ENCODE measurements at places on chromosomes 7 and 10. TPM values are rescaled to one million over a fixed set of nuclear protein-coding genes. Genes with fewer than 3 reads are reported as not detected.

- DNase-seq = no peak
Observed at GRCh38 chr10:101993651-101994200, 62.2 kb downstream of the ARMH3 start.

DNA sequence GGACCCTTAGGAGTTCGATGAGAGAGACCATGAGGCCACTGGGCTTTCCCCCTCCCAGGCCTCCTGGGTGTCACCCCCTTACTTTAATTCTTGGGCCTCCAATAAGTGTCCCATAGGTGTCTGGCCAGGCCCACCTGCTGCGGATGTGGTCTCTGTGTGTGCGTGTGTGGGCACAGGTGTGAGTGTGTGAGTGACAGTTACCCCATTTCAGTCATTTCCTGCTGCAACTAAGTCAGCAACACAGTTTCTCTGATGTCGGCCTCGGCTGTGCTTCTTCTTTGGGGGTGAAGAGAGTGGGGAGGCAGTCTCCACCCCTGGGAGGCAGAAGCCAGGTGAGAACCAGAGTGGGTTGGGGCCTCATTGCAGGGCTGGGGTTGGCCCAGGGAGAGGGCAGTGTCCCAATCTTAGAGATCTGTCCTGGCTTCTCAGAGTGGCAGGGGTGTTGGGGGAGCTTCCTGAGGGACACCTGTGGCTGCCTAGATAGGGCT, 1.5 kb downstream of the PVRIG start:
- DNase-seq = no peak

GRCh38 chr7:91397612-91398011, 133.4 kb downstream of the FZD1 start:
- DNase-seq = no peak

- DNase-seq = peak; percentile 28
Observed at GRCh38 chr7:30135301-30136116, 723 bp downstream of the MTURN start.

DNA sequence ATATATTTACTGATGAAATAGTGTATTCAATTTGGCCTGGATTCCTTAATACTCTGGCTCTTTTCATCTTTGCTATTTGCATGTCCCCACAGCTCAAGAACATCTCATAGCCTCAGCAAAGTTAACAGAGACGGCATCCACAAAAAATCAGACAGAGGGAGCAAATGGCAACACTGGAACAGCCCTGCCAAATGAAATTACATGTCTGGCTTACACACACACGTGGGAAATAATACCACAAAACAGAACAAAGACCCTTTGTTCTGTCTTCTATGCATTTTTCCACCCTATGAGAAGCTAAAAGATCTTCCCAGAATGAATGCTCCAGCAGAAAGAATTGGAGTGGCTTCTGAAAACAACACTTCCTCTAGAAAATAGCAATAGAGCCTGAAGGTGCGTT, 139.5 kb downstream of the ALOX5 start:
- no peak for DNase-seq

DNA sequence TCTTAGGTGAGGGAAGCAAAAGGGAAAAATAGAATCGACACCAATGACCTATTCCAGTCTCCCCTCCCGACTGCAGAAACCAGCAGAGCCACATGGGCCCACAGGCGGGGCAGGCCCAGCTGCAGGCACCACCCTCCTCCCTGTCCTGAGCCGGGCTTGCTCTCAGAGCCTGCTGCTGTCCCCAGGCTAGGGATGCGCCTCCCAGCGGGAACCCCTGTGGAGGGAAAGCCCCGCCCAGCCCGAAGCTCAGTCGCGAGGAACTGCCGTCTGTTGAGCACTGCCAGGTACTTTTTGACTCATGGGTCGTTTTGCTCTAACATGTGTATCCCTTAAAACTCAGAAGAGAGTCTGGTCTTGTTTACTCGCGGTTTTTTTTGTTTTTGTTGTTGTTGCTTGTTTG, 124.5 kb upstream of the RET start:
- peak; percentile 9 for DNase-seq

DNA sequence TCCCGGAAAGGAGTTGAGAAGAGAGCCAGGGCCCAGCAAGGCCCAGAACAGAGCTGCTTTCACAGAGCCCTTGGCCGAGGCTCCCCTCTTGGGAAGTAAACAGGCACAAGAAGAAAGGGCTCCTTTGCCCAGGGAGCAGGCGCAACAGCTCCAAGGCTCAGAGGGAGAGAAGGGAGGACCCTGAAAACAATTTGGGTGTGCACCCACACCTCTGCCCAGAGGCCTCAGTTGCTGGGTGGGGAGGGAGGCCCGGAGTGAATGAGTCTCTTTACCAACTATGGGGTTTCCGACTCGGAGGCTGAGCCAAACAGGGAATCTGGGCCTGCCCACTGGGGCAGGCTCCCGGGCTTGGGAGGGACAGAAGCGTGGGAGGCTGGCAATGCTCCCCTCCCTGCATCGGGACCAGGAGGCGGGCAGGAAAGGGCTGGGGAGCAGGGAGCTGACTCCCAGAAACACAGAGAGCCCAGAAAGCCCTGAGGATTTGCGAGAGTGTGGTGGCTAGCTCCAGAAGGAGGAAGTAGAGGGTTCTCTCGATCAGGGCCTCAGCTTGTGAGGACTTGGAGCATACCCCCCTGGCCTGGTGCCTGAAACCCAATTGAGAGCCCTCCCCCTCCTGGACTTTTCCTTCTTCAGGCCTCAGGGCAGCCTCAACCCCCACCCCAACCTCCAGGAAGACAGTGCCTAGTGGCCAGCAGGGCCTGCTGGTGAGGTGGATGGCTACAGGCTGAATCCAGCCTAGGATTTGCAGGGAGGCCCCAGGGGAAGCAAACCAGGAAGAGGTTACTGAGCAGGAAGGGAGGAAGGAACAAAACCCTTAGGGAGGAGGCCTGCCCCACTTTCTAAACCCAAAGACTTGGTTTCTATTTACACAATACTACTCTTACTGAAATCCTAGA, 6.2 kb downstream of the C10orf105 start:
- DNase-seq = peak; percentile 44

GRCh38 chr7:24442170-24442777, 131.0 kb upstream of the PALS2 start:
- no peak for DNase-seq

- DNase-seq = no peak
Observed at GRCh38 chr10:68586606-68587305, 26.6 kb downstream of the TET1 start.

DNA sequence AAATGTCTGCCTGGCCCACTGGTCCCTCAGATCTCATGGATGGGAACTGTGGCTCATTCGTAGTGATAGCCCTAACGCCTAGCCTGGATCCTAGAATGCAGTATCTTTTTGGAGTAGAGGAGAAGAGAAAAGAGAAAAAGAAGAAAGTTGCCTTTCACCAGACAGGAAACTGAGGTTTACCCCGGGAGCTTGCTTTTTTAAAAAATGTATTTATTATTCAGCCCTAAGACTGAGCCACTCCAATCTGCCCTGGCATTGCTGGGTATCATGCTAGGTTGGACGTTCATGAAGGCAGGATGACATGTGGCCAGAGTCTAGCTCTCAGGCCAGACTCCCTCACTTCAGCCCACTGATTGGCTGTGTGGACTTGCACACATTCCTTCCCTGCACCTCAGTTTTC, 21.5 kb upstream of the C10orf105 start:
- no peak for DNase-seq

GRCh38 chr7:19928247-19928646, 154.8 kb upstream of the TMEM196 start:
- DNase-seq = no peak

GRCh38 chr7:129053938-129054437, 923 bp downstream of the TNPO3 start:
- DNase-seq = no peak

DNA sequence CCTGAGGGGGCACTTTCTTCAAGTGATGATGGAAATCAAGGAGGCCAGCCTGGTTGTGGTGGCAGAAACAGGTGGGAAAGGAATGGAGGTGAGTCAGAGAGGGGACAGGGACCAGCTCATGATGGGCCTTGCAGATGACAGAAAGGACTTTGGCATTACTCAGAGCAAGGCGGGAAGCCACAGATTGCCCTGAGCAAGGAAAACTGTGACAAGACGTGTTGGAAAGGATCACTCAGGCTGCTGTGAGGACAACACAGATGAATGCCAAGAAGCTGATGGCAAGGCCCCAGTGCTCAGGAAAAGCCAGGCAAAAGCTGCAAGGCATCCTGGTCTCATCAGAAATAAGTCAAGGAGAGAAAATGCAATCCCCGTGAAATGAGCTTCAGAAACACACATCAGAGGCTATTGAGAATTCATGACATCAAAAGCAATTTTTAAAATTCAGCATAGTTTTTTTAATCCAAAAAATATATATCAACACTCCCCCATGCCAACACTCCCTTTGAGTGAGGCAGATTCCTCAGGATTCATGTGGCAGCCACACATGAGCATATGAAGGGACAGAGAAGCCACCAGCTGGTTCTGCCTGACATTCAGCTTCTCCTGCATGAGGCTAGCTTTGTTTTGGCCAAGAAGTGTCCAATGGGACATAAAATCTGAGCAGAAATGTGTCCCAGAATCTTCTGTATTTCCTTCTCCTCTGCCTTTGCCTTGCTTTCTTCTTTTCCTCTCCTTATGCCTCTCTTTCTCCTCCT, 244.5 kb upstream of the MYO3A start:
- no peak for DNase-seq

DNA sequence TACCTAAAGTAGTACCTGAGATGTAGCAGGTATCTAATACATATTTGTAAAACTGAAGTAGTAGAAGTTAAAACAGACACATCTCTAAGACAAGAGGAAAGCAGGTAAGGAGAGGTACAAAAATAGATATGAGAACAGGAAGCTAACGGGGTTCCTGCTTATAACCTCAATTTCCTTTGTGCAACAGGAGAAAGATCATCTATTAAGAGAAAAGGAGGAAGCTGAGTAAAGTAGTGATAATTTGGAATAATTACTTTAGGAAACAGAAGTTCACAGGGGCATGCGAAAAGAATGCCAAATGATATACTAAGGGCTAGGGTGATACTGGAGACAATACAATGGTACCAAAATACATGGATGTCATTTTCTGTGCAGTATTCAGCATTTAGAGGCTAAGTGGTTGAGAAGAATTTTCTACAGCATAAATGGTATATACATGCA, 108.7 kb downstream of the NRBF2 start:
- DNase-seq = no peak

DNA sequence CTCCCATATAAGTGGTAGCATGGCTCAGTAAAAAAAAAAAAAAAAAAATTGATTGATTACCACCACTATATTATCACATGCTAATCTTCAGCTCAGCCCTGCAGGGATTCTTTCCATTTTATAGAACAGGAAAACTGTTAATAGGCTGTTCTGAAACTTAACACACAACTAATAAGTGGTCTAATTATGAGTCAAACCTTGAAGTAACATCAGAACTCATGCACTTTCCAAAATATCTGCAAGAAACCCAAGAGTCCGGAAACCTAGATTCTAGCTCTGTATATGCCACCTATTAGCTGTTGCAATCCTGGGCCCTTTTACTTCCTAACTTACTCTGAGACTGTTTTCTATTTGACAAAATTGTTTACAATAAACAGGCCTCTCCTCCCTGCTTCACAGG, 23.9 kb downstream of the SEM1 start:
- no peak for DNase-seq

DNA sequence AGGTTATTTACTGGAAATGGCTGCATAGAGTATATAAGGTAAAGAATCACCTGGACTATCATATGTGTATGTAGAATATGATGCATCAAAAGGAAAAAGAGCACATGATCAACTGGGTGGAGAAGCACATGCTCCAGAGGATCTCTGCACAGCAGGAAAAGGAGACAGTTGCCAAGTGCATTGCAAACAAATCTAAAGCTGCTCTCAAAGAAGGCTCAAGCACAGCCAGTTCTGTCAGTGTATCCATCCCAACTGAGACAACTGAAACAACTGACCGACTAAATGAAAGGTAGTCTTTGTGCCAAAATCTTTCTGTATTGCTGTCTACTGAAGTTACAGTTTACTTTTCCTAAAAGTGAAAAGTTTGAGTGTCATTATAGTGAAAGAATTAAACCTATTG, 83.2 kb upstream of the SGCE start:
- DNase-seq = no peak

DNA sequence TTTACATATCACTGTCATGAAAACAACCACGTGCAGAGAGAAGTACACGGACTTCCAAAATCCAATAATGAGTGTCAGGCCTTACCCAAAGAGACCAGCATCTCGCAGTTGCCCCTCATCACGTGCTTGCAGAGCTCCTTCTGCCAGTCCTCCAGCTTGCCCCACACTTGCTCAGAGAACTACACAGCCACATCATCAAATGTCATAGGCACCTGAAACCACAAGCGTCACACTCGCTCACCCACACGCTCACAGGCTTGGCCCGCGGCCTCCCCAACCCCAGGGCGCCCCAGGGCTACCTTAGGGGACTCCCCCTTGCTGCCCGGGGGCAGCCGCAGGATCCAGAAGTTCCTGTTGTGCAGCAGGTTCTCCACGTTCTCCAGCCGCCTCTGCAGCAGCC, 123.4 kb upstream of the ZNF746 start:
- DNase-seq = no peak

- no peak for DNase-seq
Observed at GRCh38 chr7:76064208-76064970, 16.5 kb downstream of the MDH2 start.

DNA sequence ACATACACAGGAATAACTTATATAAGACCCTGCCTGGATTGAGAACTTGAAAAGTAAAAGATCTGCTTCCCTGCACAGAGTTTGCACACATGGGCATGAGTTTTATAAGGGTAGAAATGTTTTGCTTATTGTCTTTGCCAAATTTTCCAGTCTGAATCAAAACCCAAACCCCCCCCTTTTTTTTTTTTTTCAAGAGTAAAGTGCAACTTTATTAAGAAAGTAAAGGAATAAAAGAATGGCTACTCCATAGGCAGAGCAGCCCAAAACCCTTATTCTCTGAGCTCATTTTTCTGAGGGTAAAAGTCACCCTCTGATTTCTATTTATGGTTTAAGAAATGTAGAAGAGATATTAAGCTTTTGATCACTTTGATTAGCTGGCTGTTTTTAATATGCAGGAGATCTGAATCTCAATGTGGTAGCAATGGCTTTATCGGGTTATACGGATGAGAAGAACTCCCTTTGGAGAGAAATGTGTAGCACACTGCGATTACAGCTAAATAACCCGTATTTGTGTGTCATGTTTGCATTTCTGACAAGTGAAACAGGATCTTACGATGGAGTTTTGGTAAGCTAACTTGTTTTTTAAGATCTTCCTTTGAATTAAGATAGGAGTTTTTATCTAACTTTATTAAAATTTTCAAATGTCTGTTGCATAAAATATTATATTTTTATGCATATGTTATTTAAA, 18.7 kb downstream of the MIOS start:
- DNase-seq = no peak

GRCh38 chr10:86247073-86247472, 119.5 kb downstream of the GRID1 start:
- no peak for DNase-seq

Gene PDE1C
- polyA plus RNA-seq = 0.61 TPM

Gene CTNNA3
- 0.09 TPM for polyA plus RNA-seq

Gene RNF32
- polyA plus RNA-seq = 0.34 TPM

Gene RHOBTB1
- 5.5 TPM for polyA plus RNA-seq

Gene LOXL4
- polyA plus RNA-seq = 0.01 TPM

Gene SPOCK2
- polyA plus RNA-seq = 0.03 TPM

Gene AUTS2
- 4.7 TPM for polyA plus RNA-seq

Data from keratinocyte (primary cell).